MG63 (cell line): ENCODE measurements at places on chromosomes 3 and 15. TPM values are rescaled to one million over a fixed set of nuclear protein-coding genes. Genes with fewer than 3 reads are reported as not detected.

ZKSCAN7 gene
- not detected in 2 replicates for total RNA-seq

ESYT3 gene
- total RNA-seq: 0.23 and 0.89 TPM in 2 replicates

TNNC1 gene
- 0.99 TPM in 1 of 2 replicates, not detected in the other for total RNA-seq

CCK gene
- 0.63 TPM in 1 of 2 replicates, not detected in the other for total RNA-seq

SLC15A2 gene
- total RNA-seq: not detected in 2 replicates

GYG1 gene
- 76.3 and 96.1 TPM in 2 replicates for total RNA-seq

MTHFS gene
- total RNA-seq: 72.8 and 225 TPM in 2 replicates

GRCh38 chr3:13607821-13608597 is 59.1 kb downstream of the FBLN2 start:
- no peak for DNase-seq

DNA sequence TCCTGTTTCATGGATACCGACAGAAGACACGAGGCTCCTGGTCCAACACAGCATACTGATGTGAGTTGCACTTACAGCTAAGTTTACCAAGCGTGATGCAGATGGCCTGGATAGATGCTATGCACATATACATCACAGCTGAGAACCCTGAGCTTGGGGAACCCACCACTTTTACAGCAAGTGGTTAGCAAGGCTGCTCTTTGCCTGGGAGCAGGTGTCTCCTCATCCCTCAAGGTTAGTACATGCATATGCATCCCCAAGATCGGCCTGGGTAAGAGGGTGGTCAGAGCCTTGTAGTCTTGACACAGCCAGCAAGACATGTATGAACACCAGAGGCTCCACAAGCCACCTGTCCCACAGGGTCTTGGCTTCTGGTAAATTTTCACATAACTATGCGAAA is 28.3 kb downstream of the LRRC2 start:
- DNase-seq: no peak

GRCh38 chr3:31919528-31919927 is 61.5 kb downstream of the OSBPL10 start:
- DNase-seq: no peak

- DNase-seq: peak; percentile 56
Observed at GRCh38 chr3:123084738-123085237, 18.0 kb downstream of the PDIA5 start.

- DNase-seq: no peak
Observed at GRCh38 chr3:168889666-168890065, 773.8 kb downstream of the MECOM start.

DNA sequence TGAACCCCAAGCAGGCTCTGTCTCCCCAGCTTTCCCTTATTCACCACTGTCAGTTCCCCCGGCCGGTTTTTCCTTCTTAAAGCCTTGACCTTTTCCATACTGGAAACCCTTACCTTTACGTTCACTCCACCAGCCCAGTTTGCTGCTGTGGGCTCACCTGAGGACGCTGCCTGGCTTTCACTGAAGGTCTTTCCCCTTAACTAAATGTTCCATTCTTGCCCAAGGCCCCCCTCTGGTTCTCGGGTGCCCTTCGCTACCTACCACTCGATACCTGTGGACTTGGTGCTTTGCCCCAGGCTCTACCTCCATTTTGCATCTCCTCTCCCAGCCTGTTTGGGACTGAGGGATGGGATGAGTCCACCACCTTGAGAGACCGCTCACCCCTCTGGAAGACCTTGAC is 851 bp downstream of the AP2M1 start:
- DNase-seq: no peak

DNA sequence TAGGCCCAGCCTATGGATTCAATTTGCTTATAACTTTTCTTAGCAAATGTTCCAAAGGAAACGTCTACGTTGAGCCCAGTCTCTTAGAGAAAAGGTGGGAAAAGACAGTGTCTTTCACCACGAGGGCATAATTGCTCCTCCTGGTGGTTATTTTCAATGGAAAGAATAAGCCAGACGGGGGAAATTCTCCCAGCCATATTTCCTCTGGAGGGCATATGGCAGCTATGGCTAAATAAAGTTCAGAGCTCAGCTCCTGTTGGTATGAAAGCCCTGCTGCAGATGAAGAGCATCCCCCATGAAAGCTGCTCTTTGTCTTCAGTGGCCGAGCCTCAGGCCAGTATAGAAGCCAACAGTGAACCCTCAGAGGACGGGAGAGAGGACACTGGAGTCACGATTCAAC is 297.9 kb downstream of the RYR3 start:
- no peak for DNase-seq

DNA sequence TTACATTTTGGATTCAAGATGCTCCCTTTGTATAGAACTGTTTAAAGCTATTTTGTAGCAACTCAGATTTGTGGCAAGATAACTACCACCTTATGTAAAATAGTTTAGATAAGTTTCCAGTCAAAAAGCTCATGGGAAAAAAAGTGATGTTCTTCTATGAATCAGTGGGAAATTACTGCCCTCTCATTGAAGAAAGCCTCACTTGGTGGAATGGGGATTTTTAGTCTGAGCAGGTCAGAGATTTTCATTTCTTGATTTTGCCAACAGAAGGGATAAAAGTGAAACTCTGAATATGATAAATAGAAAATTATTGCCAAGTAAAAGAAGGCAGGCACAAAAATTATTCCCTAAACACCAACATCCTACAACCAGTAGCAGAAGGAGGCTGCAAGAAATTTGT is 25.8 kb upstream of the CSTA start:
- no peak for DNase-seq

DNA sequence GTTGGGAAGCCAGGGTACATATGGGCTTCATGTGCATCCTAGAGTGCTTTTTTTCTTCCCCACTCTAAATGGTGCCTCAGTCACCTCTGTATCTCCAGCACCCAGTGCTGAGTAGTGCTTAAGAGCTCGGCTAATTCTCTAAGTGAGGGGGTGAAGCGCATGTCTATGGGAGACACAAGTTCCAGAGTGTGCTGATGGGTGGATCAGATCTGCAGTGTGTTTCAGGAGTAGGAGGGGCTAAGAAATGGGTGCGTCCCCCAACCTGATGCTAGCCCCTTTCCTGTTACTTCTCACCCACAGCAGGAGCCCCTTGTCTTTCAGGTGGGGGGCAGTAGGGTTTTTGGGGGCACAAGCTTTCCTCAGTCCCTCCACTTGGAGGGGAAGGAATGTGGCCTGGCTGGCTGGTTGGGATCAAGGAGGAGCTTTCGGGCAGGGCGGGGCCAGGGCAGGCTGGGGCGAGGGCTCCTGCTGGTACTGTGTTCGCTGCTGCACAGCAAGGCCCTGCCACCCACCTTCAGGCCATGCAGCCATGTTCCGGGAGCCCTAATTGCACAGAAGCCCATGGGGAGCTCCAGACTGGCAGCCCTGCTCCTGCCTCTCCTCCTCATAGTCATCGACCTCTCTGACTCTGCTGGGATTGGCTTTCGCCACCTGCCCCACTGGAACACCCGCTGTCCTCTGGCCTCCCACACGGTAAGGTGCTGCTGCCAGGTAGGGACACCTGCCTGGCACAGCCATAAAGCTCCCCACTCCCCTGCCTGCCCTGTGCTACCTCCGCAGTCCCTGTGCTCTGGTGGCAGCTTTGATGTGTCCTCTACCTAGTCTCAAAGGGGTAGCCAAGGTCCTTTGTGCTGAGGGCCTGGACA is at the start of gene IL17RE:
TSS of gene IL17RE (plus strand) at position 477 of the 866 bp plus-strand sequence. CDS start at position 562, 85 bp downstream.
- DNase-seq: no peak

DNA sequence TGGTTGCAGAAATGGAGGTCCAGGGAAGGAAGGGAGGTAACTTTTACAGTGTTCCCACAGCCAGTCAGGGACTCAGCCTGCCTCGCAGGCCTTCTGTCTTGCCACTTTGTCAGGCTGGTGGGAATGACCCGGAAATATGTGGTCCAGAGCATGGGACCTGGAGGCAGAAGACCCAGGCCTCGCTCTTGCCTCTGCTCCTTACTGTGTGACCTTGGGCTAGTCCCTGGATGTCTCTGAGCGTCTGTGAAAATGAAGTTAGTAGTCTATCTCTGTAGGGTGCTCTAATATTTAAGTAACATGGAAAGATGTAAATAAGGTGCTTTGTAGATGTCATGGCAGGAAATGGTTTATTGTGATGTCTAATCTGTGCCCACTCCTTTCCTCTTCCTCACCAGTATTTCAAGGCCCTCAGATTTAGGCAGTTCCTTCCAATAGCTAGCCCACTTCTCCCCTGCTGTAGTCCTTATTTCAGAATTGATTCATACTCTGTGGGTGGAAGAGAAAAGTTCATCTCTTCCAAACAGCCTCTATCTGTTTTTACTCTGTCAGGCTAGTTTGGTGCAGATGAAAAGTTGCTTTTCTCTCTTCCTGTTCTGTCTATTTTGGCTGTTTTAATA is 9.1 kb downstream of the CORO2B start:
- no peak for DNase-seq
